ENCODE measurements at places on chromosomes 2 and 18. TPM values are rescaled to one million over a fixed set of nuclear protein-coding genes. Genes with fewer than 3 reads are reported as not detected.

UBXN4 gene
- 70.6 TPM for total RNA-seq

PRKAG3 gene
- not detected for total RNA-seq

NRP2 gene
- 2.0 TPM for total RNA-seq

SALL3 gene
- total RNA-seq = not detected

GCG gene
- total RNA-seq = not detected

TRIM43B gene
- total RNA-seq = not detected

DNA sequence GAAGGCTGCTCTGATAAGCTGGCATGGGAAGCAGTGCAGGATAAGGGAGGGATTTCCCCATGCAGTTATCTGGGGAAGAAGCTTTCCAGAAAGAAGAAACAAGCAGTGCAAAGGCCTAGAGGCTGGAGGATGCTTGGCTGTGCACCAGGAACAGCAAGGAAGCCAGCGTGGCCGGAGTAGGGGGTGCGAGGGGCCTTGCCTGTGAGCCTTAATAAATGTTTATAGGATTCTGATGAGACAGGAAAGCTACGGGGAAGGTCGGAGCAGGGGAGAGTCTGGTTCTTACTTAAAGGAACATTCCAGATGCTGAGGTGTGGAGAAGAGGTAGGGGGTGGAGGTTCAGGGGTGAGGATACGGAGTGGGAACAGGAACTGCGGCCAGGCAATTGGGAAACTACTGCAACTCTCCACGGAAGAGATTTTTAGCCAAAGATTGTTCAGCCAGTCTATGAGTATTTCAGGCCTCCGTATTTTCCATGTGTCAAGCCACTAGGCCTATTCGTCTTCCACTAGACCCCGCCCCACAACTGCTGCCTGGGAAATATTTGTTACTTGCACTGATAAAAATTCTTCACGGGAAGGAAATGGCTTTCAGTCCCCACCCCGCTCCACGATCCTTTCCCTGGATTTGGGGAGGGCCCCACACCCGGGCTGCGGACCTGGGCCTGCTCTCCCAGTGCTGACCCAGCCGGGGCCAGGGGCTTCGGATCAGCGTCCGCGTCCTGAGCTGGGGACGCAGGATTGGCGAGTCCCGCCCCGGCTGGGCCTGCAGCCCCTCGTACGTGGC, 516 bp downstream of the EIF2AK2 start:
- no peaks in the 10 kb centered on the region for H3K27me3 ChIP-seq
- H3K4me1 ChIP-seq = peaks cover 44% of the 10 kb centered on the region
- no peak for DNase-seq
- peak overlapping the region; percentile 90 for H3K27ac ChIP-seq
- H3K36me3 ChIP-seq = peaks cover 42% of the 10 kb centered on the region

GRCh38 chr2:150538651-150539201, 51.3 kb upstream of the RND3 start:
- no peak overlapping the region for H3K27ac ChIP-seq
- no peak overlapping the region for H3K4me3 ChIP-seq
- no peaks in the 10 kb centered on the region for H3K27me3 ChIP-seq
- H3K4me1 ChIP-seq = no peaks in the 10 kb centered on the region

DNA sequence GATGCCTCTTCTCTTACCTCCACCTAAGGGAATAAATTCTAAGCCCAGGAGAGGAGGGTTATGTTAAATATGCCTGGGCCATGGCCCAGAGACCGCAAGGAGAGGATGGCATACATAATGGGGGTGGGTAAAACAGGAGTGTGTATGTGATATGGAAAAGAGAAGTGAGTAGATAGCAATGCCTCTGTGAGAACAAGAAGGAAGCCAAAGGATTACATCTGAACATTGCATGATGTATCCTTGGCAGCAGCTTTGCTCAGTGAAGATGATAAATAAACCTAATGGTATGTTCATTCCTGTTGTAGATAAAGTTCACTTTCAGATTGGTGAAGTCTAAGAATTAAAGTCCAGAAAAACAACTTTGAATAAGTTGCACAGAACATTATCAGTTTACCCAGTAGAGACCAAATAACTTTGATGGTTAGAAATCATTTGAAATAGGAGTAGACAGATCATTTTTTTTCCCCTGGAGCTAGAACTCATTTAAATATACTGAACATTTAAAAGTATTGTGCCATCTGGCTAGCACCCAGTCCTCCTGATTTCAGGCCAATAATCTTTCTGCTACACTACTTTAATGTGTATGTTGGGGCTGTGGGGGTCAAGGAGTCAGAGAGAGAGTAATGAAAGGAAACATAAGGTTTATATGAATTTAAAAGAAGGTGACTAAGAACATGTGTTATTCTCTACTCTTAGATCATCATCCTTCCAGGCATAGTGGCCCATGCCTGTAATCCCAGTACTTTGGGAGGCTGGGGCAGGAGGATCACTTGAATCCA, 231.7 kb downstream of the PARD3B start:
- DNase-seq = no peak
- H3K4me1 ChIP-seq = no peaks in the 10 kb centered on the region
- no peak overlapping the region for H3K27ac ChIP-seq

DNA sequence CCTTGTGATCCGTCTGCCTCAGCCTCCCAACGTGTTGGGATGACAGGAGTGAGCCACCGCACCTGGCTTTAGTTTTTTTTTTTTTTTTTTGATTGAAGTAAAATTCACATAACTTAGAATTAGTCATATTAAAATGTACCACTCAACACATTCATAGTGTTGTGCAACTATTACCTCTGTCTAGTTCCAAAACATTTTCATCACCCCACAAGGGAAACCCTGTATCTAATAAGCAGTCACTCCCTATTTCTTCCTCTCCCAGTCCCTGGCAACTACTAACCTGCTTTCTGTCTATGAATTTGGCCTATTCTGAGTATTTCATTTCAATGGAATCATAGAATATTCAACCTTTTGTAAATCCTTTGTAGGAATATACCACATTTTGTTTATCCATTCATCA, 123.9 kb upstream of the FAM117B start:
- no peak overlapping the region for H3K4me3 ChIP-seq
- DNase-seq = no peak
- no peaks in the 10 kb centered on the region for H3K27me3 ChIP-seq
- H3K36me3 ChIP-seq = peaks cover 4% of the 10 kb centered on the region
- peaks cover 5% of the 10 kb centered on the region for H3K4me1 ChIP-seq

DNA sequence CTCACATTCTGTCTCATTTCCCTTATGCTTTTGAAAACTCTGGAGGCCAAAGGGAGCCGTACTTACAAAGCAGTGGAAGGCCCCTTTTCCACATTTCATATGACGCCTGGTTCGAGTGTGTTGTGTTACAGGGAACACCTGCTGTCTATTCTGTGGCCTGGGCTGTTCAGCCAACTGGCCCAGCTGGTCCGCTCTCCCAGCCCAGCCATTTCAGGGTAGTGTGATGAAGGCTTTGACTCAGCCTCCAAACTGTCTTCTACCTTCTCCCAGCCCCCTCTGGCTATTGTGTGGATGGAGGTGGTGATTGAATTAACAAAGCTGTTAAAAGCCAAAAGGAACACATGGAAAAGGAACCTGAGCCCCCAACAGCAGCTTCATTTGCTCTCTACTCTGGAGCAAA, 233.8 kb downstream of the ICOS start:
- no peaks in the 10 kb centered on the region for H3K27me3 ChIP-seq
- H3K27ac ChIP-seq = no peak overlapping the region
- no peak overlapping the region for H3K4me3 ChIP-seq
- H3K4me1 ChIP-seq = no peaks in the 10 kb centered on the region
- DNase-seq = no peak
- no peaks in the 10 kb centered on the region for H3K36me3 ChIP-seq

DNA sequence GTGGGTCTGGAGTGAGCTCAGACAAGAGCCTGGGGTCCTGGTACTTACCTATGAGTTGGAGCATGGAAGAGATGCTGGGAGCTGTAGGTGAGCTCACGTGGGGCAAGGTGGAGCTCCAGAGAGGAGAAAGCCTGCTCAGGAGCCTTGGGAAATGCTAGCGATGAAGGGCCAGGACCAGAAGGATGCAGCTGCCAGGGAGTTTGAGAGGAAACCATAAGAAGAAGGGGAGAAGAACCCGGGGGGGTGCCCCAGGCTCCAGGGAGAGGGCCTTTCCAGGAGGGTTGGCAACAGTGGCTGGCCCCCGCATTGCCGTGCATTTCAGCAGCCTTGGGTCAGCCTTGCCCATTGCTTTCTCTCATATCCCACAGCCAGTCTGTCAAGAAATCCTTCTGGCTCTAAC, 268.7 kb downstream of the GLI2 start:
- H3K36me3 ChIP-seq = no peaks in the 10 kb centered on the region
- peaks cover 12% of the 10 kb centered on the region for H3K27me3 ChIP-seq
- no peak overlapping the region for H3K4me3 ChIP-seq
- no peak for DNase-seq
- H3K27ac ChIP-seq = no peak overlapping the region

- no peaks in the 10 kb centered on the region for H3K36me3 ChIP-seq
- no peak within 1 kb of the TSS for H3K27ac ChIP-seq
- peak; percentile 15 for DNase-seq
- peaks cover 82% of the 10 kb centered on the region for H3K27me3 ChIP-seq
Measured at GRCh38 chr18:5895299-5895875, at the start of gene TMEM200C. TSS of gene TMEM200C (minus strand) at chr18:5895522. CDS start at chr18:5892063, 3,459 bp downstream.

DNA sequence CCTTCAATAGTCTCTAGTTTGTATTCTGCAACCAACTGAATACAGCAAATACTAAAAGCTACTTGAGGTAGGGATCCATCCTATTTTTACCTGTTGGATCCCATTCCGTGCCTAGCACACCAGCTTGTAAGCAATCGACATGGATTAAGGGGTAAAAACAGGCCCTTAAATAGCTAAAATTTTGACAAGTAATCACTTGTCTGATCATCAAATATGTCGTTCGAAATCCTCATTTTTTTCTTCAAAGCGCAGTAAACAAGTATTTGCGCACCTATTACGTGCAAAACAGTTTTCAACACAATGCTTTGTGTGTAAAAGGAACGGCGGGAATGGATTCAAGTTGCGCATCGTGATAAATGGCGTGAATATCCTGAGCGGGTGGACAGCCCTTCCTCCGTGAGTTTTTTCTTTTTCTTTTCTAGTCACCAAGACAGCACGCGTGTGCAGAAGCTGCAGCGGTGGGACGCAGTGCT, 1.4 kb upstream of the ACVR2A start:
- peaks cover 24% of the 10 kb centered on the region for H3K27me3 ChIP-seq
- no peak for DNase-seq
- peak overlapping the region; percentile 68 for H3K27ac ChIP-seq
- peaks cover 2% of the 10 kb centered on the region for H3K36me3 ChIP-seq
- H3K4me1 ChIP-seq = peaks cover 32% of the 10 kb centered on the region
- H3K4me3 ChIP-seq = peak overlapping the region; percentile 83

DNA sequence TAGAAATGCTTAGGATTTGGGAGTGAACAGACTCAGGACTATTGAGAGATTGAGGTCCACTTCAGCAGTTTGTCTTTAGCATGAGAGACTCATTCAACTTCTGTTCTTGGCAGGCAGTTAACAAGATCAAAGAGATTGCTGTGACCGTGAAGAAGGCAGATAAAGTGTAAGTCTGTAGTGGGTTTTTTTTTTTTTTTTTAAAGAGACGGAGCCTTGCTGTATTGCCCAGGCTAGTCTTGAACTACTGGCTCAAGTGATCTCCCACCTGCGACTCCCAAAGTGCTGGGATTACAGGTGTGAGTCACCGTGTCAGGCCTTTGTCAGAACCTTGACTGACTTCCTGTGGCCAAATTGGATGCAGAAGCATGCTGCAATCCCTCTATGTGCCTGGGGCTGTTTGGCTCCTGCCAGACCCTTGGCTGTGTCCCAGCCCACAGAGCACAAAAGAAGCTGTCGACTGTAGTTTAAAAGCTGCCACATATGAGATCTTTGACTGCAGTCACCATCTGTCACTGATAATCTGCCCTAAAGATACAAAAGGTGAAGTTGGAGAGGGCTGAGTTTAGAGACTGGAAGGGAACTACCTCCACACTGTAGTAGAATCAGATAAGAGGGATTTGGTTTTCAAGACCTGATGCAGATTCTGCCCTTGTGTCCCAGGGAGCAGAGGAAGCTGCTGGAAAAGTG, 9.9 kb downstream of the CCT7 start:
- H3K36me3 ChIP-seq = peaks cover 22% of the 10 kb centered on the region
- H3K27ac ChIP-seq = peak overlapping the region; percentile 41
- DNase-seq = no peak
- H3K27me3 ChIP-seq = no peaks in the 10 kb centered on the region
- no peak overlapping the region for H3K4me3 ChIP-seq

Data from activated naive CD8-positive, alpha-beta T cell treated with anti-CD3 and anti-CD28 coated beads for 36 hours (primary cell).